ENCODE measurements at places on chromosomes 3 and 15.

GRCh38 chr3:71578054-71578751 is 5.3 kb downstream of the FOXP1 start:
- no peak for DNase-seq

DNA sequence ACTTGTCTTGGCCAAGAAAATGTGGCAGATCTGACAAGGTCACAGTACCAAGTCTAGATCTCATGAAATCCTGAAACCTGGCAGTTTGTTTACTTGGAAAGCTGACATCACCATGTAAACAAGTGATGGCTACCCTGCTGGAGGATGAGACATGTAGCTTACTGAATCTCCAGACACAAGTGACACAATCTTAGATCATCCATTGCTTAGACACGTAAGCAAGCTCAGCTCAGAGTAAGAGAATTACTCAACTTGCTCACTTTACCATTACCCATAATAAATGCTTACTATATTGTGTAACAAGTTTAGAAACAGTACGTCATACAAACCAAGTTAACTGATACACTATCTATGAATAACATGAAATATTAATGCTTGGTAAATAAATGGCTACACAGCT is 263.8 kb downstream of the TBC1D5 start:
- no peak for DNase-seq

- DNase-seq: peak; percentile 53
These were observed 152.2 kb downstream of the IGSF11 start for GRCh38 chr3:118882353-118882947.

DNA sequence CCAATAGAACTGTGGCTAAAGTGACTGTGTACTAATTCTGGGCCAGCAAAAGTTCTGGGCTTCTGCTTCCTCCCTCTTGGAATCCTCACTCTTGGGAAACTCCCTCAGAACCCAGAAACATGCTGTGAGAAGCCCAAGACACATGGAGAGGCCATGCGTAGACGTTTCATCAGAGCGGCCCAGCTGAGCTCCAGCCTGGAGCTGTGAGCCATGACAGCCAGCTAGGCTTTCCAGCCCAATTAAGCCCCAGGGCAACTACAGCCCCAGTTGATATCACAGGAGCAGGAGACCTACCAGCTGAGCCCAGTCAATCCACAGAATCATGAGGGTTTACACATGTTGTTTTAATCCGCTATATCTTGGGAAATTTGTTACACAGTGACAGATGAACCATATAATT is 43.6 kb upstream of the CNOT10 start:
- no peak for DNase-seq

DNA sequence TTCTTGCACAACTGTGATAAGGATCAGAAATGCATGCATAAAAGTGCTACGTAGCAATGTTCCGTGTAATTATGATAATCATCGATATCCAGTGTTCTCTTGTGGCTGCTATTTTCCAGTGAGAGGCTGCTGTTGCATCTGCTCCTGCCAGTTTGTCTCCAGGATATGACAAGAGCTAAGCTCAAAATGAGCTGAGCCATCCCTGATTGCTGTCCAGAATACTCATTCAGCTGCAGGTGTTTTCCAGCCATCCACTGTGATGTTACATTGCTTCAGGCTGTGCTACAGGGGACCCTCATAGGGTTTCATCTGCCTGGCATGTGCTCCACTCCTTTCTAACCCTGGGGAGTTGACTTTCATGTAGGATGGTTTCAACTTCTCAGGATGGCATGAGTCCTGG is 976.0 kb downstream of the ROBO1 start:
- DNase-seq: no peak

DNA sequence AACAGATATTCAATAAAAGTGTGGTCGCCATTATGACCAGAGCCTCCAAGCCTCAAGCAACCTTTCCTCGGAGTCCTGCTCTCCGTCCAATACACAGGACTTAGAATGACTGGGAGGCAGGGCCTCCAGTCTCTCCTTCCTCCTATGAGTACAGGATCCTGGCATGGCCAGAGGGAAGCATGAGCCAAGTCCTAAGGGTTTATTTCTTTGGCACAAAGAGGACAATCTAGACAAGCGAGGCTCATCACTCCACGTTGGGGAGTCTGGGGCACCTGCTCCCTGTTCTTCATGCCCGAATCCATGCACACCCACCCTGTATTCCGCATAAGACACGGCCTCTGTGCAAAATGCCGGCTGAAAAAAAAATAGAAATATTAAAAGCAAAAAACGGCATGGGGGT is 6.8 kb downstream of the PRRT3 start:
- DNase-seq: no peak

Data from central memory CD4-positive, alpha-beta T cell (primary cell).